ENCODE measurements at places on chromosomes 5 and 9.
A peak's percentile ranks its signal among the peaks of the same experiment; 100 is the strongest.

- no peak for DNase-seq
Measured at GRCh38 chr5:155091768-155092717, 78.5 kb downstream of the KIF4B start.

- no peak for DNase-seq
Measured at GRCh38 chr5:52359261-52359660, 428.5 kb upstream of the ITGA1 start.

DNA sequence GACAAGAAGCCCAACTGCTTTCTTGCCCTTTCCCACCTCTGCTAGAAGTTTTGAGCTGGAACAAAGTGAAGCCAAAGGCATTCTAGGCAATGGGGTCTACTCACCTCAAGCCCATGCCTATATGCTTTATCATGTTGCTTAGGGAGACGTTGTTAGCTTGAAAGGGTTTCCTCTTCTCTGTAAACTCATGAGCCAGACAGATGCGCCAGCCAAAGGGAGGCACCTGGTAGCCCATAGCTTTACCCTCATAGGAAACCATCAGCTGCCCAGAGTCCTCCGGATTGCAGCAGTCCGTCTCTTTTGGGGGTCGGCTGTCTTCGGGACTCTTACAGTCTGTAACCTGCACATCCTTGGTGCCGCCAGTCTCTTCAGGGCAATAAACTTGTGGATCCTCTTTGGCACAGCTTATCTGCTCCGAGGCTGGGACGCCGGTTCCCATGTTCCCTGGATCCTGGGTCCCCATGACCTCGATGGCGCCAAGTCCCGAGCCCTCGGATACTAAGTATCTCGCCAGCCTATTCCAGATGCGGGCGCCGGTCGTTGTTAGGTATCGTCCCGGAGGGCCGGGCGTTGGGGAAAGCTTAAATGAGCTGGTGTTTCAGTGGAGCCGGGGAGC, 678 bp downstream of the GBA2 start:
- no peak for DNase-seq

DNA sequence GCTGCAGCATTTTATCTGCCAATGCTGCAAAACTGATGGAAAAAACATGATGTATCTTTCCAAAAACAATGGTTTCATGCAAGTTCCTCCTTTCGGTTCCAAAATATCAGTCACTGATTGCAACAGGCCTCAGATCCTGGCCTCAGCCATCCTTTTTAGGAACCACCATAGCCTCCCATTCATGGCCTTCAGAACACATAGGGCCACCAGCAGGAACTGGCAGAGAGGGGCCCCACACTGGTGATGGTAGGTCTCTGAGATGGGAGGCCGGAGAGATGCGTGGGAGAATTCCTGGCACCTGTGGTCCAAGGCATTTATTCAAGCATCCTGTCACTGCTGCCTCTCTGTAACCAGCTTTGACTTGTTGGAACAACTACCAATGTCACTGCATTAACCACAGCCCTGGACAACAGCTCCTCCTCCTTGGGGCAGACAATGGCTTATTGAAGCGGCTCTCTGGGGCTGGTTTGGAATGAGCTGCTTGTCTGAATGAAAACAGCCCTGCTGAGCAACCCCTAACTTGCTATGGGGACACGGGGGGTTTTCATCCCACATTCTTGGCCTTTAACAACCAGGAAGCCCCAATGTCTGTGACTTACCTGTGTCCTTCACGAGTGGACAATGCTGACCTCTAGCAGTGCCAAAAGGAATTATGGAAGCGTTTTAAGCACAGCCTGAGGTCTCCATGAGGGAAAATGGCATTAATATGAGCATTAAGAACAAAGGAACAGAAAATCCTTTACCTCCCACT, 108.1 kb downstream of the LHFPL2 start:
- DNase-seq = peak; percentile 15

DNA sequence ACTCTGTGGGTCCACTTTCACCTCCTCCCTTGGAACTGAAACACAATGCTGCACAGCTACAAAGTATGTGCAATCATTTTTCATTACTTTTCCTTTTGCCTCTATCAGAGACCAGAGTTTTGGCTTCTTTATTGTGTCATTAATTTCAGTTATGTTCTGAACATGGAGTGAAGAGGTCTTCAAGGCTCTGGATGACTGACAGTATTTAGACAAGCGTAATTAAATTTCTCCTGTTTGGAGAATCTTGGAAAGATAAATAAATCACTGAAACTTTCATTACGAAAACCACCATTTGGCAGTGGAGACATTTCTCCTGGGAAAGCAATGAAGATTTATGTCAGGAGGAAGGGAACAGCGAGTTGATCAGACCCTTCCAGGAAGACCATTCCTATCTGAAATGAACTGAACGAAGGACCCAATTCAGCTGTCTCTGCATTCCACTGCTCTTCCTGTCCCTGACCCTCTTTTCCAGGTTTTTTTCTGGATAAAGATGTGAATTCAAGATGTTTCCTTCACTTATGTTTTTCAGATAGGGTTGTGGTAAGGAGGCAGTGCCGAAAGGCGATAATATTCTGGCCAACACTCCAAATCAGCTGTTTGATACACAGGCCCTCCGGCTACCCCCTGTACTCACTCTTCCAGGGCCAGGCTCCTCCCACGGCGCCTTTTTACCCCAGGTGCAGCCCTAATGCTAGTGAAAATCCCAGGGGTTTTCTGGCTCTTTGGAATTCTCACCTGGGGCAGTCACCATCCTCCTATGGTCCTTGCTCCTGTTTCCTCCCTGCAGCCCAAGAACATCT, 77.2 kb upstream of the OSMR start:
- no peak for DNase-seq

DNA sequence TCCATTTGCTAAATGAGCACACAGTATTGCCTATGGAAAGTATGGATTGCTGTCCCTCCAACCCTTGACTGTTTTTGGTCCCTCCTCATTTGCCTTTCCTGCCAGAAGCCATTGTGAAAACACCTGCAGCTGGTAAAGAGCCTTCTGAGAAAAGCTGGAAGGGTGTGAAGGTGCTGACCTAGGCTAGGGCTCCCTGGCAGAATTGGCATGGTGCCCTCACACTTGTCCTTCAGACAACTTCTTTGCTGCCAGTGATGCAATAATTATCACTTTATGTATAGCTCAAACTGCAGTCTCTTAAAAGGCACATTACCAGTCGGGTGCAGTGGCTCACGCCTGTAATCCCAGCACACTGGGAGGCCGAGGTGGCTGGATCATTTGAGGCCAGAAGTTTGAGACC, 4.2 kb downstream of the TXNDC15 start:
- DNase-seq = no peak

DNA sequence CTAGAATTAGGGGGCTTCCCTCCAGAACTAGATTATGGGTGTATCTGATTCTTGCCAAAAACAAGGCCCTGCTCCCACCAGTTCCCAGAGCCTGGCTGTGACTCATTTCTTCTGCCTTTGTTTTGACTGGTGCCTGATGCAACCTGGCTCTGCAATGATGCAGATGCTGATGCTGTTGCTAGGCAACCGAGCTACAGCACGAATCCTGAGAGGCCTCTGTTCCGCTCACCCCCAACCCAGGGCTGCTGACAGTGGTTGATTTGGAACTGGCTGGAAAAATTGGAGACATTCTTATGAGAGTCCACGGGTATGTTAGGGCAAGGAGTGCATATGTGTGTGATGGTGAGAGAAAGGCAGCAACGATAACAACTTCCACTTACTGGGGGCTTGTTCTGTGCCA, 100.3 kb downstream of the NSG2 start:
- no peak for DNase-seq

DNA sequence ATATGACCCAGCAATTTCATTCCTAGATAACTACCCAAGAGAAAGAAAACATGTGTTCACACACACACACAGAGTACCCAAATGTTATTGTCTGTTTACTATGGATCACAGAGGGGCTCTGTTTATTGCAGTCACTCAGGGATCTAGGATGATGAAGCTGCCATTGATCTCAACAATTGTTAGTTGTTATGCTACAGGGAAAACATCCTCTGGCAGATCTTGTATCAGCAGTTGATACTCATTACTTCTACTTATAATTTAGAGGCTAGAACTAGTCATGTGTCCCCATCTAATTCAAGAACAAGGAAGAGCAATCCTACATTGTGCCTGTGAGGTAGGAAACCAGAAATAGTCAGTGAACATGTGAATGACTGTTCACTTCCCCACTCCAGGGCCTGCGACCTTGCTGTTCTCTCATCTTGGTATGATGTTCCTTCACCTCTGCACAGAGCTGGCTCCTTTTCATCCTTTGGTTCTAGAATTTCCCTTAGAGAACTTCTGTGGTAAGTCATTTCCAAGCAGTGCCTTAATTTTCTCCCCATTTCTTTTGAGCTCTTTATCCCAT, 30.3 kb downstream of the NMUR2 start:
- no peak for DNase-seq

DNA sequence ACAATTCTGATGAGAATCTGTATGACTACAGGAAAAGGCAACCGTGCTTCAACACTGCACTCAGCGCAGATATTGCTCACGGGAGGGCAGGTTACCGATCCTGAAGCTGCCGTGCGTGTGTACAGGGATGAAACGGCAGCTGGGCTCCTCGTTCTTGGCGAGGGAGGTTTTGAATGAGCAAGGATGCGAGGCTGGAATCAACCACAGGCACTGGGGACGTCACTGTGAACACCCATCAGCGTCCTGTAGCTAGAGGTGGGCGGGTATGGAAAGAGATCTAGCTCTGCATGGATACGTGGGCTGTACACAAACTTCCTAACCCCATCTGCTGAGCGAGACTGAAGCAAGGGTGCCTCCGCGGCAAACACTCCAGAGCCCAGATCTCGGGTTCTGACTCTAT, 84.3 kb upstream of the COL5A1 start:
- no peak for DNase-seq

- no peak for DNase-seq
Measured at GRCh38 chr5:109936996-109937395, 247.3 kb downstream of the MAN2A1 start.

DNA sequence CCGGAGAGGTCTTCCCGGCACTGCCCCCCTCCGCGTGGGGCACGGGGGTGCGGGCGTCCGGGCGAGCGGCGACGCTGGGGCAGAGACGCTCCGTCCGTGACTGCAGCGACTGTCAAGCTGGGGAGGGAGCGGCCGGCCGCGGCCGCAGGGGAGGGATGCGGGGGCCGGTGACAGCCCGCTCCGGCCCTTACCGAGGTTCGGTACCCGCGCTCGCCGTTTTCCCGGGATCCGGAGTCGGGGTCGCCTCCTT, 400 bp downstream of the KDM4C start:
- DNase-seq = no peak

DNA sequence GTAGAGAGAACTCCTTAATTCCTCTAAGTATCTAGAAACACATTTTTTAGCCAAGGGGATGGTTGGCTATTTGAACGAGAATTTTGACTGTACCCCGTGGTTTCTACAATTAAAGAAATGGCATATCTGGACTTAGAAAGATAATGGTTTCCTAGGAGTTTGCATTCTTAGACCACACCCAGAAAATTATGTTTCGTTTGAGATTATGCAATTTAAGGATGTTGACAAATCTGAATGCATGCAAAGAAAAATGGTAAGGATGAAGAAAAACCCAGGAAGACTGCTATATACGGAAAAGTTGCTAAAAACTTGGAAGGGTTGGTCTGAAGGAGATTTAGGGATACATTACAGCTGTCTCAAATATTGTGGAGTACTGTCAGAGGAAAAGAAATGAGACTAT, 538.5 kb upstream of the WWC1 start:
- no peak for DNase-seq

DNA sequence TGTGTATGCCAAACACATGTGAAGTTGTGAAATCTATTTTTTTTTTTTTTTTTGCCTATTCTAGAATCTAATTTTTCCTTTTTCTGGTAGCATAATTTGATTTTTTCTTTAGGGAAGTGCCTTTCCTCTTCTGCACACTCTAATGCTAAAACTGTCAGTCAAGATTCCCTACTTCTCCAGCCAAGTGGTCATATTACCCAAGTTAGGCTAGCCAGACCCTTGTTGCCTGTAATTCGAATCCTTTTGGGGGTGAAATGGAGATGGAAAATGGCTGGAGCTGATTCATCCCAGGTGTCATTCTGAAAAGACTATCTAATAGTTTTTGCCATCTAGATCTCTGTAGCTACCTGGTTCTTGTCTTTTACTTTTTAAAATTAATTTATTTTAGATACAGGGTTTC, 24.8 kb upstream of the UBAP1 start:
- DNase-seq = no peak

- no peak for DNase-seq
Measured at GRCh38 chr5:123546657-123547056, 34.7 kb downstream of the CSNK1G3 start.

GRCh38 chr5:66969963-66970362, 226.6 kb downstream of the CD180 start:
- no peak for DNase-seq

- peak; percentile 69 for DNase-seq
Measured at GRCh38 chr5:55344392-55344992, 36.7 kb downstream of the MTREX start.

DNA sequence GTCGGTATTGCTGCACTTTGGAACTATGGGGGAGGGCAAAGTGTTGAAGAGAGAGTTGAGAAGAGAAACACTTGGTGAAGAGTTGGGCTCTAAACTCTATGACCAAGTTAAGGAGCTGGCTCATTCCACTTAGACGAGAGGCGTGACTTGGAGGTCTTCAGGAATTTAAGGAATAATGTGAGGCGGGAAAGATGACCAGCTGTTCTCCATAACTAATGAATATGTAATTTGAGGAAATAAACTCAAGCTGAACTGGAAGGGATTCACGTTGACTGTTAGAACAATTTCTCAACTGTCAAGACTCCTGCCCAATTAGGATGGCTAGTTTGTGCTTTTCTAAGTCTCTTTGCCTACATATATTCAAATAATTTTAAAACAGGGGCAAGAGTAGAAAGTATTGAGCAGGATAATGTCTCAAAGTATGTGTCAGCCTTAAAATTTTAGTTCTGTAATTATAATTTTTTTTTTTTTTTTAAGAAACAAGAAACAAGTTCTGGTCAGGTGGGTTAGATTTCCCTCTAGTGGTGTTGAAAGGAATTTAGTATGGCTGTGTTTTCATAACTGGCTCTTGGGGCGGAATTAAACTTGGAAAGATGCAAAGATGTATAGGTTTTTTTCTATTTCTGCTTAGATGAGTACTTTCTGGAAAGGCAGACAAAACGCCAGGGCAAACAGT, 33.4 kb downstream of the TMEM252 start:
- DNase-seq = peak; percentile 38

DNA sequence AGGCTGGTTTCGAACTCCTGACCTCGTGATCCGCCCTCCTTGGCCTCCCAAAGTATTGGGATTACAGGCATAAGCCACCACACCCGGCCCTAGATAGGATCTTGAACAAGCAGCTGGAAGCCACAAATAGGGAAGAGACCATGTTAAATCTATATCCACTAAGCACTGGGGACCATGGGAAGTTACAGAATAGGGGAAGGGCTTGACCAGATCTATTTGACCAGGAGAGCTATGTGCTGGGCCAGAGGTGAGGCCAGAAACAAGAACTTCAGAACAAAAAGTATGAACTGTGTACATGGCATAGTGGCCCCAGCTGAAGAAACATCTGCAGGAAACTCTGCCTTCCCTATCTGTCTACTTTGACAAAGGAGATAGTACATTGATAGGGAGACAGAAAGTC, 10.8 kb downstream of the KLF4 start:
- DNase-seq = no peak

DNA sequence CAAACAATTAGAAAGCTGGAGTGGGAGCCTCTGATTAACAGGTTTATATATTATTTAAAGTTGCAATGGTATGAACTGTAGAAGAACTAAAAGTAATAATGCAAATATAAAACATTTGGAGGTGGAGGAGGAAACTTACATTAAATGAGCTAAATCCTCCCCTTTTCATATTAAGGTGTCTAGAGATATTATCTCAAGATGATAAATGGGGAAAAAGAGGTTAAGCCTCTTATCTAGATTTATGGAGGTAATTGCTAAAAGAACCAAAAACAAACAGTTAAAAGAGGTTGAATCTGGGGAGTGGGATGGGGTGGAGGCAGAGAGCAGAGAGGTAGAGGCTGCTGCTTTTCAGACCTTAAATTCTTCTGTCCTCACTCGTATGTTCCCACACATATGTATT, 147.8 kb upstream of the SLC24A2 start:
- no peak for DNase-seq
